Bronchial epithelial cell (primary cell): ENCODE measurements at places on chromosomes 3 and 15. TPM values are rescaled to one million over a fixed set of nuclear protein-coding genes. Genes with fewer than 3 reads are reported as not detected.

SEMA5B gene
- under 0.01 and 0.38 TPM in 2 replicates for total RNA-seq

SAMD7 gene
- not detected in 2 replicates for total RNA-seq

DNAH1 gene
- total RNA-seq: 0.79 and 1.2 TPM in 2 replicates

OSBPL10 gene
- total RNA-seq: 18.1 and 20.5 TPM in 2 replicates

TM4SF4 gene
- not detected in 2 replicates for total RNA-seq

UNC45A gene
- total RNA-seq: 64.8 and 105 TPM in 2 replicates

PCSK6 gene
- 6.8 and 12.3 TPM in 2 replicates for total RNA-seq

AHSG gene
- total RNA-seq: 0.13 TPM in 1 of 2 replicates, not detected in the other

SLC28A2 gene
- total RNA-seq: not detected in 2 replicates

SEMA3F gene
- total RNA-seq: 35.5 and 76.0 TPM in 2 replicates

CPNE9 gene
- not detected in 2 replicates for total RNA-seq

HYAL3 gene
- total RNA-seq: 6.6 and 6.8 TPM in 2 replicates

CCPG1 gene
- 91.3 and 102 TPM in 2 replicates for total RNA-seq

TMEM158 gene
- total RNA-seq: 1.3 and 1.6 TPM in 2 replicates

TMEM212 gene
- not detected in 2 replicates for total RNA-seq

CP gene
- 0.13 TPM in 1 of 2 replicates, not detected in the other for total RNA-seq

VGLL3 gene
- total RNA-seq: 0.64 and 1.1 TPM in 2 replicates

IMPG2 gene
- under 0.01 and 0.13 TPM in 2 replicates for total RNA-seq

GOLGA8K gene
- total RNA-seq: 0.13 and 0.26 TPM in 2 replicates

RHOV gene
- 7.1 and 38.7 TPM in 2 replicates for total RNA-seq
